ENCODE measurements at places on chromosomes 6 and 20. TPM values are rescaled to one million over a fixed set of nuclear protein-coding genes. Genes with fewer than 3 reads are reported as not detected.

Gene ROS1
- total RNA-seq = 0.11 TPM

Gene BPIFA1
- not detected for total RNA-seq

Gene TAP2
- total RNA-seq = 23.3 TPM

Gene COL21A1
- total RNA-seq = 1.9 TPM

Gene SLC22A16
- not detected for total RNA-seq

DNA sequence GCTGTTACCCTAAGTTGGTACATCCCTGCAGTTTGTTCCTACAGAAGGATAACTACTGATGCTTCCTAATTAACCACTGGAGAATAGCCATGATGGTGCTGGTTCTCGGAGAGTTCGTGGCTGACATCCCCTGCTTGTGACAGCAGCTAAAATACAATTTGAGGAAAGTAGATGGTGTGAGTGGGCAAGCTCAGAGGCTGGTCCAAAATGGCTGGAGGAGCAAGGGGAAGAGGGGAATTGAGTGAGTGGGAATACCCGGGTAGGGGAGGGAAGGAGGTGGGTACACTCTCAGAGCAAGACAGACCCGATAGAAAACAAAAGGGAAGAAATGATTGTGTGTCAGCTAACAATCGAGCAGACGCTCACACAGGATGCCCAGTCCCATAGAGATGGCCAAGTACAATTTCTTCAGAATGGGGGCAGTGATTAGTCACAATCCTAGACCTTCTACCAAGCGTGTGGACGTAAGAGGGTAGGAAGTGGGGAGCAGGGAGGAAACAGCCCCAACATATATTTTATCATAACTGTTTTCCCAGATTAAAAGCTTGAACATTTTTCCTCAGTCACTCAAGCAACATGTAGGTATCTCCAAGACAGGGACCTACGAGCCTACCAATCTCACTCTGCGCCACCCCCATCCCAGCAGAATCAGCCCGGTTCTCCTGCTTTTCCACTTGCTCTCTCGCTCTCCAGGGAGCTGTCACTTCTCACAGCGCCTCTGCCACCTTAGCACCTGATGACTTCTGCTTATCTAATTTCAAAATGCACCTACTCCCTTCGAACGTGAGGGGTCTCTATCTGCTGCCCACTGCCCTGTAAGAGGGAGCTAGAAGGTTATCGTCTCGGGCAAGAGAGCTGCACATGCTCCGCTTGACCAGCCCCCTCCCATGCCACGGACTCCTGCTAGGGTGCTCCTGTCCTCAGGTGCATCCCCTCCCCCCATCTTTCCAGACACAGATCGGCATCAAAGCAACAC is 26.2 kb downstream of the RIPOR2 start:
- DNase-seq = no peak

DNA sequence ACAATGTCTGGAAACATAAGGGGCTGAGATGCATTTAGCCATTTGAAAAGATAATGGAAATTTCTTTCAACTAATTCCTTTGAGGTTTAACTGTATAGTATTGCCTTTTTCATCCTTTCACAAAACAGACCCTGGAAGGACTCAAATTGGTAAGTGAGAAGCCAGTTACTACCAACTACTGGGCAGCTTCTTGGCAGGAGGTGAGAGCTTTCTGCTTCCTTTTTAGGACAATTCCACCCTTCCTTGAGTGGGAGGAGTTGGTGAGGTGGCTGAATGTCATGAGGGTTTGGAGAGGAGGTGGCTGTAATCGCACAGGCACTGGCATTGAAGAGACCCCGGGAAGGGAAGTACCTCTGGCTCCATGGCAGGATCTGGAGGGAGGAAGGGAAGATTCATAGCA is 341.1 kb downstream of the NRN1 start:
- no peak for DNase-seq

DNA sequence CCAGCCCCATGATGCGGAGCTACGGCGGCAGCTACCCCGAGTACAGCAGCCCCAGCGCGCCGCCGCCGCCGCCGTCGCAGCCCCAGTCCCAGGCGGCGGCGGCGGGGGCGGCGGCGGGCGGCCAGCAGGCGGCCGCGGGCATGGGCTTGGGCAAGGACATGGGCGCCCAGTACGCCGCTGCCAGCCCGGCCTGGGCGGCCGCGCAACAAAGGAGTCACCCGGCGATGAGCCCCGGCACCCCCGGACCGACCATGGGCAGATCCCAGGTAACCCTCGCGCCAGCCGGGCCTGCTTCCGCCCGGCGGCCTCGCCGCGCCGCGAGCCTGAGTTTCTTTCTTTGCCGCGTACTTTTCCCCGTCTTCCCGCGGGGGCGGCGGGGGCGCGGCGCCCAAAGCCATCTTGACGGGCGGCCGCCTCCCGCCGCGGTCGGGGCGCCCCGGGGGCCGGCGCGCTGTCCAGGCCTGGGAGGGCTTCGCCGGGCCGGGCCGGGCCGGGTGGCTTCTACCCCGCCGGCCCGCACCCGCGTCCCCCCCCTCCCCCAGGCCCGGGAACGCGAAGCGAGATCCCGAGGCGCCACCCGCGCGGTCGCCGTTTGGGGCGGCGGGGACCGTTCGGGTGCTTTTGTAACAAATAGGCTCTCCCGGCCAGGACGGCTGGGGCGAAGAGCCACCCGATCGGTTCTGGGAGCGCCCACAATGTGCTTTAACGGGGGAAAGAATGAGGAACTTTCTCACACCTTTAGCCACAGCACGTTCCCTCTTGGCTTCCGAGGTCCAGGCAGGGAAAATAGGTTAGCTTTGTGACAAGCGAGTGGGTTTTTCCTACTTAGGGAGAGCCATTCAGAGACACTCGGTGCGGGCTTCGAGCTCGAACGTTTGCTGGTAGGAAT is 2.3 kb downstream of the ARID1B start:
- peak; percentile 41 for DNase-seq

GRCh38 chr6:151690303-151690702 is 117.2 kb upstream of the ESR1 start:
- DNase-seq = no peak

DNA sequence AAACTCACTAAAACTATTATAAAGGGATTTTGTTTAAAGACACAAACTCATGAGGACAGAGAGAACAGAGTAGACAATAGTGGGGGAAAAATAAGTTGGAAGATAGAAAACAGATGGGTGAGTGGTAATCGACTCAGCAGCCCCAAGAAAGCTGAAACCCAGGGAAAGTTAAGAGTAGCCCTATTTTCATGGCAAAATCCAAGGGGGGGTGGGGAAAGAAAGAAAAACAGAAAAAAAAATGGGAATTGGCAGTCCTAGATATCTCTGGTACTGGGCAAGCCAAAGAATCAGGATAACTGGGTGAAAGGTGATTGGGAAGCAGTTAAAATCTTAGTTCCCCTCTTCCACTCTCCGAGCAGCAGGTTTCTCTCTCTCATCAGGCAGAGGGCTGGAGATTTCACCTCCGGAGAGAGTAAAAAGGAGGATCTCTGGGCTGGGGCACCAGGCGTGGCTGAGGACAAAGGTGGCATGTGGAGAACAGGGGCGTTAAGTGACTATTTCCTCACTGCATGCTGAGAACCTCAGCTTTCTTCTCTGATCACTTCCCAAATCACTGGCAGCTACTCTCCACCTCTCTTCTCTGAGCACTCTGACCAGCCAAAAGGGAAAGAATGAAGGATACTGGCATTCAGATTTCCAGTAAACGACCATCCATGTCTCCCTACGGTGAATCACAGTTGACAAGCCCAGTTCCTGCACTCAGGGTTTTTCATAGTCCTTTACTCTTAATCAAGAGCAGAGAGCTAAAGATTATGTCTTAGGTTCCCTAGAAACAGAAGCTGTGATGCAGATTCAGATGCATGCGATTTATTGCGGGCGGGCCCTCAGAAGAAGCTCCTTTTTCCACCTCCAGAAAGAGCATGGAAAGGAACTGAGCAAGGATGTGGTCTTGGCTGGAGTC is 7.3 kb upstream of the RNF24 start:
- no peak for DNase-seq

- no peak for DNase-seq
Observed at GRCh38 chr20:55678126-55678525, 327.2 kb downstream of the CBLN4 start.

DNA sequence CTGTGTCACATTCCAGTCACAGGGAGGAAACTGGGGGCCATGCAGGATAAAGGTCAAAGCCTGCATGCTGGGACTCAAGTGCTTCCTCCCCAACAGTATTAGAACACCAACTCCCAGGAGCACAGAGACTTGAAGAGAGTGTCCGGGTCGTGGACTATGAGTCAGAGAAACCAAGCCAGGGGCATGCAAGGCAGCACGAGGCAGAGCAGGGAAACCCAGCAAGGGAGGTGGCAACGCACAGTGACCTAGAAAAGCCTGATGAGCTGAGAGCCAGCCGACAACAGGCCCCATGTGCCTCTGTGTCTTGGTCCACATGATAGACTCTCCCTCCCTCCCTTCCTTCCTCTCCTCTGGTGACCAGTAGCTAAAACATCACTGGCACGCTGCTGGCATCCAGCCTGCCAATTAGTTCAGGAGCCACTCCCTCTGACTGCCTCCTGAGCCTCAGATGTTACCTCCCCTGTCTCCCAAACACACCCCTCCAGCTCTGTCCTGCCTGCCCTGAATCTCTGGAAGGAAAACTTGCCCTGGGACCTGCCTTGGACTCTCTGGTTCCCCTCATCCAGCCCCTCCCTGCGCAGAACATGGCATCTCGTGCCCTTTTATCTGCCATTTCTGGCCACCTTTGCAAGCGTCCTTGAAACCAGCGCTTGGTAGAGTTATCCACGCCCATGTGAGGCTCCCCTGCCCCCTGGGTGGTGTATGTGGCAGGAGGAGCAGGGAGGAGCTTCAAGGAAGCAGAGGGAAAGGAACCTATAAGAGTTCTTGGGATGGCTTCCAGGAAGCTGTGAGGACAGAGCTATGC is 16.2 kb upstream of the RNF39 start:
- DNase-seq = no peak

- DNase-seq = no peak
Observed at GRCh38 chr20:3777716-3778629, 3.3 kb downstream of the SPEF1 start.

- DNase-seq = peak; percentile 56
Observed at GRCh38 chr6:167295495-167296292, 4.6 kb downstream of the UNC93A start.

GRCh38 chr20:42576167-42576566 is 613.5 kb downstream of the PTPRT start:
- no peak for DNase-seq

DNA sequence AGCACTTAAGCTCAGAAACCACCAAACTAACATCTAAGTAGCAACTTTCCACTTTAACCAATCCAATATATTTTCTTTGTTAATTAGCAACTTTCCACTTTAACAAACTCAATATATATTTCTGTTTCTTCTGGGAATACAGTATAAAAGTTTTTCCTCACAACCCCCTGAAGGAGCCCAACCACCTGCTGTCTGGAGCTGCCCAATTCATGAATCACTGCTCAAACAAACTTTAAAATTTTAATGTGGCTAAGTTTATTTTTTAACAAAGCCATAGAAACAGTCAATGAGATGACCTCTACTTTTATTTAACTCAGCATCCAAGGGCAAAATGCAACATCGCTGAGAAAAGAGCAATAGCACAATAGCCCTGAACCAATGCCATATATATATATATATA is 500.1 kb downstream of the EPM2A start:
- DNase-seq = no peak
